HFFc6 (cell line): ENCODE measurements at places on chromosomes 5 and 9. TPM values are rescaled to one million over a fixed set of nuclear protein-coding genes. Genes with fewer than 3 reads are reported as not detected.
A peak's percentile ranks its signal among the peaks of the same experiment; 100 is the strongest.

GRCh38 chr5:110752953-110753352, 14.1 kb downstream of the SLC25A46 start:
- peaks cover 33% of the 10 kb centered on the region for H3K4me1 ChIP-seq
- DNase-seq: no peak
- no peak overlapping the region for H3K4me3 ChIP-seq
- peak overlapping the region; percentile 62 for H3K27ac ChIP-seq
- no peaks in the 10 kb centered on the region; the same call in 1 of the 2 replicates for H3K27me3 ChIP-seq

DNA sequence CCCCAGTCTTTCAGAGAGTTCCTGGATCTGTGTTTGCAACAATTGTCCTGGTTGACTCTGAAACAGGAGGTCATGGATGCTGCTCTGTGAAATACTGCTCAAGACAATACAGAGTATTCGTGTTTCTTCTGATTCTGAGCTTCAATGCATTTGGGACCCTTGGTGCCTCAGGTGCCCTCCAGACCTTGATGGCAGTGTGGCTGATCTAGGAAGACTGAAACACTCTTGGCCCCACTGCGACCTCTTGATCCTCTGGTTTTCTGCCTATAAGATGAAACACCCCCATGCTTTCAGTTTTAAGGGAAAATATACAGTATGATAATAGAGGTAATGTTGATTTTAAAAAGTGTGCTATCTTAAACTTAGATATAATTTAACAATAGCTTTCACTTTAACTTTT, 67.6 kb downstream of the GDNF start:
- no peak for DNase-seq
- H3K36me3 ChIP-seq: peaks cover 6% of the 10 kb centered on the region
- no peaks in the 10 kb centered on the region; the same call in none of the 2 replicates for H3K27me3 ChIP-seq

GRCh38 chr5:164951570-164951969, 1446.2 kb downstream of the MAT2B start:
- no peaks in the 10 kb centered on the region for H3K27me3 ChIP-seq
- no peak overlapping the region for H3K4me3 ChIP-seq
- H3K27ac ChIP-seq: no peak overlapping the region
- no peak for DNase-seq
- no peaks in the 10 kb centered on the region for H3K4me1 ChIP-seq

GRCh38 chr5:67272453-67273130, 76.0 kb upstream of the CD180 start:
- H3K4me1 ChIP-seq: peaks cover 20% of the 10 kb centered on the region
- no peak overlapping the region for H3K4me3 ChIP-seq
- no peaks in the 10 kb centered on the region; the same call in 1 of the 2 replicates for H3K27me3 ChIP-seq
- H3K36me3 ChIP-seq: no peaks in the 10 kb centered on the region
- DNase-seq: no peak

The PCDHAC2 gene
- not detected in 3 replicates for total RNA-seq
